ENCODE measurements at places on chromosomes 2 and 18. TPM values are rescaled to one million over a fixed set of nuclear protein-coding genes. Genes with fewer than 3 reads are reported as not detected.

DNA sequence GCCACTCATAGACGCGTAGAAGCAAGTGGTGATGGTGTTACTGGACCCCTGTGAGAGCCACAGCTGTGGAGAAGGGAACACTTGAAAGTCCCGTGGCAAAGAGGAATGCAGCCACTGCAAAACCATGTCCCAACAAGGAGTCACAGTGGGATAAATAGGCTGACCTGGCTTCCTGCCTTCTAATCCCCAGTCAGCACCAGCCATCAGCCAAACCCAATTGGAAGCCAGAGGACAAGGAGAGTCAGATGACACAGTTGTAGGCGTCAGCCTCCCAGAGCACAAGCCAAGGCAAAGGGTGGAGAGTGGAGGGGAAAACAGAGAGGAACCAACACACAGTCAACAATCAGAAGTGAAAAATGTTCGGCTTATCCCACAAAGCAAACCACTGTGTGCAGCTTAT lies 5.5 kb upstream of the CYBRD1 start:
- no peak for DNase-seq

DNA sequence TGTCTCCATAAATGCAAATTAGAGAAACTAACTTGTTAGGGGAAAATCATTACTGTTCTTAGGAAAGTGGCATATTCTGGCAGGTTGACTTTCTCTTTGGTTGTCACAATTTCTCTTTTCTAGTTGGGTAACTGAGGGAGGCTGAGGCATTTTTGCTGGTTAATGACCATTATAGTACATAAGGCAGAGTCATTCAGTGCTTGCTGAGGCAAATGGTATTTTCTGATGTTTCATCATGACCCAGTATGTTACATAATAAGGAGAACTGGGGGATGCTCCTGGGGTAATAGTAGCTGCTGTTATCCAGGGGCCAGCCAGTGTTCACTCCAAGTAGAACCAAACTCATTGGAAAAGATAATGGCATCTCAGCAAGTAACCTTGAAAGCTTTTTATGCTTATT lies 62.3 kb downstream of the ITGA6 start:
- no peak for DNase-seq

DNA sequence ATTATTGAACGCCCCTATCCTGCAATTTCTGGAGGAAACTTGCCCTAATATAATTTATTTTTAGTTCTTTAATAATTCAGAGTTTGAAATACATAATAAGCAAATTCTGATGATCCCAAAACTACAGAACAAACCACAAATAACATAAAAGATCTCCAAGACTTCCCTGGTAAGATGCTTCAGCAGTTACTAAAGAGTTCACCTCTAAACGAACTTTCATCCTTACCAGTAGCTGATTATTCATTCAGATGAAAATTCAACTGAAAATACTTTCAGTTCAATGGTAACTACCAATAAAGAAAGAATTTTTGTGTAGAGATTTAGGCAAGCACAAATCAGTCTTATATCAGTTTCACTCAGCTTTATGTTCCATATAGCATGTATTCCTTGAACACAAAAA lies 130.1 kb upstream of the MAPRE2 start:
- no peak for DNase-seq

GRCh38 chr2:217304582-217304981 lies 444.7 kb upstream of the TNP1 start:
- DNase-seq: no peak

PMAIP1 gene
- total RNA-seq: 1.7 TPM

- DNase-seq: no peak
Measured at GRCh38 chr2:193231634-193232033, 1036.9 kb upstream of the TMEFF2 start.
